ENCODE measurements at places on chromosomes 11 and 22.

- H3K4me1 ChIP-seq, result no peaks in the 10 kb centered on the region
- no peak overlapping the region for H3K4me3 ChIP-seq
- no peaks in the 10 kb centered on the region for H3K36me3 ChIP-seq
- DNase-seq, result peak; percentile 75
- peak overlapping the region; percentile 74 for H3K27ac ChIP-seq
Observed at GRCh38 chr22:23675502-23676415, 15.1 kb upstream of the RGL4 start.

DNA sequence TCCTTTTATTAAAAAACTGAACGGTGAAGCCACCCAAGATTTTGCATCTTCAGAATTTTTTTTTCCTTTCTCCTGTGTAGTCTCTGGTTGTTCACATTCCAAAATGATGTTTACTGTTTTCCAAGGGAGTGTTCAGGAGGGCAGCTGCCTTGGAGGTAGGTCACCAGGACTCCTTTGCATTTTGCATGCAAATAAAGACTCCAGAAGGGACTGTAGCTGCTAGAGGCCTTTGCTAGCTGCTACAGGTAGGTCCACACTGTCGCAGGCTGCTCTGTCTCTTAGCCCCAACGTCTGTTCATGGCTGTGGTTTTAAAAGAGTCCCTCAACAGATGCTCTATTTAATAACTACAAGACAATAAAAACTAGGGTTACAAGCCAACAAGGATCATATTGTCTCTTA is 11.4 kb downstream of the CTSC start:
- H3K4me1 ChIP-seq, result no peaks in the 10 kb centered on the region
- no peak overlapping the region for H3K27ac ChIP-seq
- DNase-seq, result no peak
- no peaks in the 10 kb centered on the region for H3K27me3 ChIP-seq

- no peaks in the 10 kb centered on the region for H3K27me3 ChIP-seq
- no peak overlapping the region for H3K4me3 ChIP-seq
- peaks cover 46% of the 10 kb centered on the region for H3K36me3 ChIP-seq
- no peak overlapping the region for H3K27ac ChIP-seq
Observed at GRCh38 chr11:118547132-118547531, 16.1 kb downstream of the TMEM25 start.

- peak overlapping the region; percentile 73 for H3K4me3 ChIP-seq
- H3K36me3 ChIP-seq, result no peaks in the 10 kb centered on the region
- DNase-seq, result no peak
- H3K27me3 ChIP-seq, result no peaks in the 10 kb centered on the region
- H3K27ac ChIP-seq, result peak overlapping the region; percentile 92
Observed at GRCh38 chr11:119100994-119101758, 477 bp downstream of the DPAGT1 start.

GRCh38 chr11:10568486-10568941 is at the start of gene LYVE1:
Gene LYVE1 (minus strand): TSS chr11:10568665. CDS start chr11:10568532, 133 bp downstream.
- no peaks in the 10 kb centered on the region for H3K27me3 ChIP-seq
- H3K36me3 ChIP-seq, result no peaks in the 10 kb centered on the region
- H3K4me3 ChIP-seq, result no peak within 1 kb of the TSS
- H3K27ac ChIP-seq, result peak within 1 kb of the TSS; percentile 66
- H3K4me1 ChIP-seq, result no peaks in the 10 kb centered on the region

DNA sequence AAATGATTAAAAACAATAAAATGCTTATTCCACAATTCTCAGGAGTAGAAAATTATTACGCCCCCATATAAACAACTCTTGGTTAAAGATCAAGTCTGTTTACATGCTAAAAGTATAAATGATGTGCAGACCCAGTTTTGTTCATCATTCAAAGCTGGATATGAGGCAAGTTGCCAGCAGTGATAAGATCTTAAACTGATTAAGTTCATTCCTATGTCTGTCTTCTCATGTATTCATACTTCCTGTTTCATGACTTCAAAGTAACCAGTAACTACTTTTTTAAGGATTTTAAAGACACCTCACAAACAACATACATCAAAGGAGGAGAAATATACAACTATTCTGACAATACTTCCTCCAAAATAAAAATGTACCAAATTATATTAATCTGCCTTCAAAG is 55.0 kb upstream of the ARHGAP32 start:
- DNase-seq, result no peak
- no peaks in the 10 kb centered on the region for H3K36me3 ChIP-seq
- no peaks in the 10 kb centered on the region for H3K4me1 ChIP-seq
- H3K27ac ChIP-seq, result no peak overlapping the region

GRCh38 chr11:124919898-124920297 is 848 bp downstream of the HEPN1 start:
- H3K27ac ChIP-seq, result no peak overlapping the region
- peaks cover 7% of the 10 kb centered on the region for H3K27me3 ChIP-seq
- peaks cover 11% of the 10 kb centered on the region for H3K4me1 ChIP-seq
- DNase-seq, result no peak
- no peaks in the 10 kb centered on the region for H3K36me3 ChIP-seq
- H3K4me3 ChIP-seq, result no peak overlapping the region

- DNase-seq, result no peak
- H3K36me3 ChIP-seq, result no peaks in the 10 kb centered on the region
- H3K27ac ChIP-seq, result no peak overlapping the region
Observed at GRCh38 chr11:134155456-134155855, 68.3 kb downstream of the NCAPD3 start.

GRCh38 chr11:60235321-60235720 is 7.6 kb downstream of the MS4A4E start:
- H3K4me3 ChIP-seq, result no peak overlapping the region
- peaks cover 6% of the 10 kb centered on the region for H3K4me1 ChIP-seq
- H3K27me3 ChIP-seq, result no peaks in the 10 kb centered on the region
- no peak overlapping the region for H3K27ac ChIP-seq

DNA sequence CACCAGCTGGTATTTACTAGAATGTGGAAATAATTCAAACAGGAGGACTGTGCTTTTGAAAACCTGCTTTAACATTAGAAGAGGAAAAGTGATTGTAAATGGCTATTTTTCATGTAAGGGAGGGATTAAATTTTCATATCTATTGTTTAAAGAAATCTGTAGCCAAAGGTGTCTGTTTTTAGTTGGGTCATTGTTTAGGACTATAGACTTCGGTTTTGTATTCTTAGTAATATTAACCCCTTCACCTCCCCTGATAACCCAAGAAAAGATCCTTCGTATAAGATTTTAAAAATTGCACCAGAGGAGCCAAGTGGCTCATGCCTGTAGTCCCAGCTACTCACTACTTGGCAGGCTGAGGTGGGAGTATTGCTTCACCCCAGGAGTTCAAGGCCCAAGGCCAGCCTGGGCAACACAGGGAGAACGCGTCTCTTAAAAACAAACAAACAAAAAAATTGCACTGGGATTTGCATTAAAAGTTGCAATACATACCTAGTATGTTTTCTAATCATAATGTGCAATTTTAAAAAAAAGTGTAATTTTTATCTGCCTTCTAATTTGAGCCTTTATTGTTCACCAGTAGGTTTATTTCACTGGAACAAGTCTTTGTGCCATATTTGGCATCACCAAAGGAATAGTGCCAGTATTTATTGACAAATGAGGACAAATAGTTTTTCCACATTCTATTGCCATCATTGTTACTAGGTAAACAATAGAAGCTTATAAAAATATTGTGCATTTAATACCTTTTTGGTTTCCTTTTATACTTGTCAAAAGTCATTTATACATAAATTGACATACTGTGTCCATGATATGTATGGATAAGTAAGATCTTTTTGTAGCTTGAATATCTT is 34.3 kb downstream of the MTMR3 start:
- DNase-seq, result no peak
- H3K4me1 ChIP-seq, result peaks cover 60% of the 10 kb centered on the region
- H3K27me3 ChIP-seq, result no peaks in the 10 kb centered on the region

DNA sequence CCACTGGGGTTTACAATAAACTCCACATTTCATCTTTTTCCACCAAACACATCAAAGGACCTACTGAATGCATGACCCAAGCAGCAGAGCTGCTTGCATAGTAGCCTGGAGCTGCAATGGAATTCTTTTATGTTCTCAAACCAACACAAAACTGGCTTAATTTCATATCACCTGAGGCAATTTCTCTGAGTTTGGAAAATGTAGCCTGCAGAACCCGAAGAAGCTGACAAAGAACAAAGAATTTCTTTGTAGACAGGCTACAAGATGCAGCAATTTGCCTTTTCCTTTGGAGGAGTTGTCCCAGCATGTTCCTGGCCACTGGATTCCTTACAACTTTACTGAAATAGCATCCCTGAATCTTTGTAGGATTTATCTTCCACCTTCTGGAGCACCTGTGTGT is 5.5 kb upstream of the TECTA start:
- H3K4me3 ChIP-seq, result no peak overlapping the region
- no peak for DNase-seq
- H3K27ac ChIP-seq, result no peak overlapping the region
- H3K27me3 ChIP-seq, result no peaks in the 10 kb centered on the region
- H3K36me3 ChIP-seq, result no peaks in the 10 kb centered on the region
- H3K4me1 ChIP-seq, result no peaks in the 10 kb centered on the region

GRCh38 chr11:36743039-36743438 is 145.0 kb upstream of the RAG2 start:
- H3K4me3 ChIP-seq, result no peak overlapping the region
- no peak for DNase-seq
- no peak overlapping the region for H3K27ac ChIP-seq

DNA sequence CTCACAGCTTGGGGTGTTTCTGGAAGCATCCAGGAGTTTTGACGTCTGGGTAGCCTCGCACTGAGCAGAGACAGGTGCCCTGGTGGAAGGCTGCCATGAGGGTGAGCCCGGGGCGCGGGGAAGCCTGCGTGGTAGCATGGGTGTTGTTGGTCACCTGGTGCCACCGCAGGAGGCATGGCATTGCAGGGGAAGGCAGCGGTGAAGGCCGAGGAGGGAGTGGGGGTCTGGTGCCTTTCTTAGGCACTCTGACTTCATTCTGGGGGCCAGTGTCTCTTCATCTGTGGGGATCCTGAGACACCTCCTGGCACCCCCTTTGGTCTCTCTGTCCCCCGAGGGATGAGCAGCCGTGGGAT is 271.2 kb downstream of the TBC1D22A start:
- peak overlapping the region; percentile 80 for H3K27ac ChIP-seq
- H3K4me1 ChIP-seq, result peaks cover 2% of the 10 kb centered on the region
- H3K27me3 ChIP-seq, result no peaks in the 10 kb centered on the region

GRCh38 chr11:20443596-20443995 is 56.1 kb downstream of the PRMT3 start:
- peaks cover 6% of the 10 kb centered on the region for H3K36me3 ChIP-seq
- no peak overlapping the region for H3K4me3 ChIP-seq
- no peak for DNase-seq
- H3K27ac ChIP-seq, result no peak overlapping the region

DNA sequence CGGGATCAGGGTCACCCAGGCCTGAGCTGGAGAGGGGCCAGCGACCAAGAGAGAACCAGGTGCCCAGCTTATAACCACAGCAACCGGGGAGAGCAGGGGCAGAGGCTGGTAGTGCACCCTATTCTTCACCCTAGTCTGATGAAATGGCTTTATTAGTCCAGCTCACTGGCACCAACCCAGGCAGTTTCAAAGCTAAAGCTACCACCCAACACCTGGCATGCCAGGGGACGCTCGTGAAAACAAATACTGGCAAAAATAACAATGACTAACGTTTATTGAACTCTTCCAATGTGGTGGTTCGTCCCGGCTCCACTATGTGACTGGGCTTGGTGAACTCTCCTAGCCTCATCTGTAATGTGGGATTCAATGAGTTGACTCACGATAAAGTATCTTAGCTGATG is 30.6 kb downstream of the SCGB1A1 start:
- H3K27me3 ChIP-seq, result peaks cover 7% of the 10 kb centered on the region
- H3K4me1 ChIP-seq, result peaks cover 18% of the 10 kb centered on the region
- H3K36me3 ChIP-seq, result no peaks in the 10 kb centered on the region
- H3K27ac ChIP-seq, result no peak overlapping the region
- H3K4me3 ChIP-seq, result no peak overlapping the region

DNA sequence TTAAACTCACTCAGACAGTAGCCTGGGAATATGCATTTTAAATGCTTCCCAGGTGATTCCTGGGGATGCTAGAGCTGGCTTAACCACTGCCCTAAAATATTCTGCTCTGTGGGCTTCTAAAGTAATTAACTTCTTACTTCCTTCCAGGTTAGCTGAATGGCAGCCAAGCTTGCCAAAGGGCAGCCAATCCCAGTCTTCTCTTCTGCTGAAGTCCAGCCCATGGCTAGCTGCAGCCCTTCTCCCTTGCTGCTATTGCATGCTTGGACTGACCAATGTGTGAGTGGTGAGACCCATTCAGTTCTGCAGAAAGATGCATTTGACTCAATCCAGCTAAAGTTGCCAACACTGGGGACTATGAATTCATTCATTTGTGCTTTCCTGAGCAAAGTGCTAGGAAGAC is 411.9 kb downstream of the SOX6 start:
- no peaks in the 10 kb centered on the region for H3K4me1 ChIP-seq
- no peak overlapping the region for H3K27ac ChIP-seq
- H3K4me3 ChIP-seq, result no peak overlapping the region
- no peak for DNase-seq

DNA sequence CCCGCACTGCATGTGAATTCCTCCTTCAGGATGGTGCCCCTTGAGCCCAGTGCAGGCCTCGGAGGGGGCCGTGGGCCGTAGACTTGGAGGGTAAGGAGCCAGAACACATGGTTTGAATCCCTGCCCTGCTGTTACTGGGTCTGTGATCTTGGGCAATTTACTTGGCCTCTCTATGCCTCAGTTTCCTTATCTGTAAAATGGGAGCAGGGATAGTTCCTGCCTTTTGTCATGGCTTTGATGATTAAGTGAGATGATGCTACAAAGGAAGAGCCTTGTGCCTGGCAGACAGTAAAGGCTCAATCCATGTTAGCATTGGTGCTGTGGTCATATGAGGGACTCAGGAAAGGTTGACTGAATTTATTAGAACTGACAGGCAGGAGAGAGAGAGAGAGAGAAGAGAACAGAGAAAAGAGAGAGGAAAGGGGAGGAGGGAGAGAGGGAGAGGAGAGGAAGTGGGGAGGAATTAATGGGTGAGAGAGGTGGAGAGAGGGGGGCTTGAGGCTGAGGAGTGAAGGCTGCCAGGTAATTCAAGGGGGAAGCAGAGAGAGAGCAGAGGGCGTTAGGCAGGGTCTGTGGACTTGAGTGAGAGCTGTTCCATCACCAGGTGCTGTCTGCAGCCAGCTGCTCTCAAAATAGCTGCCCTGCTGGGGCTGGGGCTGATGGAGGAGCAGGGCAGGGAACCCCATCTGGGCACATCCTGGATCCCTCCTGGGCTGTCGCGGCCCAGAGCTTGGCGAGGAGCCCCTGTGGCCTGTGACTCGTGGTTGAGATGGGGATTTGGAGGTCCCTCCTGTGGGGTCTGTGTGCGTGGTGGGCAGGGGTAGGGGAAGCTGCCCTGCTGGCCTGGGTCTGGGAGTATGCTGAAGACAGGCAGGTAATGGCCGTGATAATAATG is 44.1 kb downstream of the MCM5 start:
- H3K27ac ChIP-seq, result no peak overlapping the region
- peaks cover 4% of the 10 kb centered on the region for H3K36me3 ChIP-seq
- H3K4me1 ChIP-seq, result no peaks in the 10 kb centered on the region
- no peak overlapping the region for H3K4me3 ChIP-seq

DNA sequence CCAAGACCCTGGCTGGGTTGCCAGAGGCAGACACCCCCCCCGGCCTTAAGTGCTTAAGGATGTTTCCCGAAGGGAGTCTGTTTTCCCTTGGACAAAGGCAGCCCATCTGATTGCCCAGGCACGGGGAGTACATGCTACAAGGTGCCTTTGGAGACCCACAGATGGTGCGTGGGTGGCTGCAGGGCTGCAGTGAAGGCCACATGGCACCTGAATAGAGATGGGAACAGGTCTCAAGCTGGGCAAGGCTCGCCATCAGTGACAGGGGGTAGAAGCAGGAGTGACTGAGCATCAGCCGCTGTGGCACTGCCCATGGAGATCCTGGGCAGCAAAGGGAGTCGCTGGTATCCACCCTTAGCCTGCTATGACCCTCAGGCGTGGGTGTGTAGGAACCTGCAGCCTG is 2.4 kb downstream of the RTL6 start:
- no peaks in the 10 kb centered on the region for H3K27me3 ChIP-seq
- DNase-seq, result no peak
- no peak overlapping the region for H3K4me3 ChIP-seq
- no peak overlapping the region for H3K27ac ChIP-seq
- H3K36me3 ChIP-seq, result no peaks in the 10 kb centered on the region

Data from left lung (tissue), 14 donors.